Stimulated activated CD8-positive, alpha-beta memory T cell treated with anti-CD3 and anti-CD28 coated beads, Interleukin-7, amount 100 ng/mL, for 1 hour (primary cell): ENCODE measurements at places on chromosomes 13 and 19.

GRCh38 chr19:45882652-45883585 lies 3.0 kb downstream of the IRF2BP1 start:
- DNase-seq: peak; percentile 68

DNA sequence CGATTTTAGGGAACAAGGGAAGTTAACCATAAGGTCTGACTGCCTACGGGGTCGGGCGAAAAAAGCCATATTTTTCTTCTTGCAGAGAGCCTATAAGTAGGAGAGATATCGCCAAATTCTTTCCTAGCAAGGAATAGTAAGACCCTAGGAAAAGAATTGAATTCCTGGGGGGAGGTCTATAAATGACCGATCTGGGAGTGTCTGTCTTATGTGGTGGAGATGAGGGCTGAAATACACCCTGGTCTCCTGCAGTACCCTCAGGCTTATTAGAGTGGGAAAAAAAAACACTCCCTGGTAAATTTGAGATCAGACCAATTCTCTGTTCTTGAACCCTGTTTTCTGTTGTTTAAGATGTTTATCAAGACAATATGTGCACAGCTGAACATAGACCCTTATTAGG lies 447.5 kb upstream of the ATXN8OS start:
- DNase-seq: no peak

- no peak for DNase-seq
Measured at GRCh38 chr13:65932587-65933239, 1297.4 kb downstream of the PCDH9 start.

GRCh38 chr19:58398087-58398486 lies 2.6 kb downstream of the RNF225 start:
- no peak for DNase-seq

- DNase-seq: no peak
Measured at GRCh38 chr13:100069278-100069677, 19.6 kb upstream of the PCCA start.

- DNase-seq: no peak
Measured at GRCh38 chr13:31918707-31919106, 112.9 kb upstream of the FRY start.

DNA sequence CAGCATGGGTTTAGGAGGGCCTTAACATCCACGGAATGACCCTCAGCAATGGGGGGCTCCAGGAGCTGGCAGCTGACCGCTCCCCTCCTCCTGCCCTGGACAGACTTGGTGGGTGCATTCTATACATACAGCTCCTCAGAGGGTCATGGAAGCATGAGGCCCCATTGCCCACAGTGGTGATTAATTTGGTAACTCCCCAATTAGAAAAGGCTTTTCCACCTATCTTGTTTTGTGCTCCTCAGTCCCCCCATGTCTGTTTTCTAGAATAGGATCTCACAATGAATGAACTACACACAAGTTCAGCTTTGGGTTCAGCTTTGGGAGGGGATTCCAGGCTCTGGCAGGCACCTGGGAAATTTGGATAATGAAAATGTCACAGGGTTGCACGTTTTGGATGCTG lies 707.8 kb downstream of the UQCRFS1 start:
- DNase-seq: no peak

DNA sequence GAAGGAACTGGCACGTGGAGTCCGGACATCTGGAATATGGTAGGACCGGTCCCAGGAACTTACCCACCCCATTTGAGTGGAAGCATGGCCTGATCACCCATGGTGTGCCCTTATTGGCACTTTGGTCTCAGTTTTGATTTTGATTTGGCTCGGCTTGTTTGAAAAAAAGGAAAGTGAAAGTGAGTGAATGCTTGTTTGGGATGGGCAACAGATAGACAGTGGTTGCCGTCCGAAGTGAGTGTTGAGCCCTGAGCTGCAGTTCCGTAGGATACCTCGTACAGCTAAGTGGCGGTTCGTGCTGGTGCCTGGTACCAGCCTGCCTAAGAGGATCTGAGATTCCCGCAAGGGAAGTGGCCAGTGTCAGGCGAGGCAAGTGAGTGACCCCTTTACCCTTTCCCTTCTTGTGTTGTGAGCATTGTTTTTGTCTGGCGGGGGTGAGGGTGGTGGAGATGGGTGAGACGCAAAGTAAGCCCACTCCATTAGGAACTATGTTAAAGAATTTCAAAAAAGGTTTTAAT lies 605.8 kb downstream of the UQCRFS1 start:
- DNase-seq: no peak

- DNase-seq: no peak
Measured at GRCh38 chr13:93736081-93736480, 509.5 kb downstream of the GPC6 start.

DNA sequence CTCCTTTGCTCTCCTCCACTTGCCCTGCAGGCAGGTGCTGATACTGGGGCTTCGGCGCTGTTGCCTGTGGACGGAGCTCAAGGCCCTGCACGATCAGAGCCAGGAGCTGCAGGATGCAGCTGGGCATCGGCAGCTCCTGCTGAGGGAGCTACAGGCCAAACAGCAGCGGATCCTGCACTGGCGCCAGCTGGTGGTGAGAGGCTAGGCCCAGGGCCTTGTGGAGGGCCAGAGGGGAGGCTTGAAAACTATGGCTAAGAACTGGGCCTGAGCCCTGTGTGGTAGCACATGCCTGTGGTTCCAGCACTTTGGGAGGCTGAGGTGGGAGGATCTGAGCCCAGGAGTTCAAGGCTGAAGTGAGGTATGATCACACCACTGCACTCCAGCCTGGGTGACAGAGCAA lies 6.3 kb downstream of the HAUS5 start:
- no peak for DNase-seq

DNA sequence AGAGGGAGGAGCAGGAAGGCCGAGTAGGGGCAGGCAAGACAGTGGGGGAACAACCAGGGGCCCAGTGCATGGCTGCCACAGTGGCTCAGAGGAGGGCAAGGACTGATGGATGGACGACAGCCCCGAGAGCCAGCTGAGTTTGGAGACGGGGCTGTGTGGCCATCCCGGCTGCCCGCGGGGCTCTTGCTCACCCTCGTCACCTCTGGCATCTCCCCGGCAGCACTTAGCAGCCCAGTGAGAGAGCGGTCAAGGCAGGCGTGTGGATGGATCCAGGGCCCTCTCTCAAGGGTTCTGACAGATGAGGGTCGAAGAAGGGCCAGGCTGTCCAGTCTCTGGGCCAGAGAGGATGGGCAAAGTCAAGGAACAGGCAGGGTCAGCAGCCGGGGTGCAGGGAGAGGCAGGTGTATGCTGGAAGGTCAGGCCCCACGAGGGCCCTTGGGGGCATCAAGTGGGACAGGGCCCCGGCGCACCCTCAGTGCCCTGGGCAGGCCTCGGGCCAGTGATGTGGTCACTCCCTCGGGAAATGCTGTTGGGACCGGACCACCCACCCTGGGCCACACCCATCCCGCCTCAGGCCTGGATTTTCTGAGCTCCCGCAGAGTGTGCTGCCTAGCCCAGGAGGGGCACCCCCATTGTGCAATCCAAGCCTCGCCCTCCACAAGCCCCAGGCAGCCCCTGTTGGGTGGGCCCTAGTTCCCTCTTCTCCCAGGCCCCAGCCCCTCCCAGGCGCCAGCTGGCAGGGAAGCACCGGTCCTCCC lies 56.4 kb upstream of the TPM4 start:
- DNase-seq: no peak

- DNase-seq: no peak
Measured at GRCh38 chr13:107665926-107666458, 549.3 kb downstream of the LIG4 start.

- DNase-seq: no peak
Measured at GRCh38 chr19:37304190-37304883, 66.6 kb upstream of the ZNF527 start.

DNA sequence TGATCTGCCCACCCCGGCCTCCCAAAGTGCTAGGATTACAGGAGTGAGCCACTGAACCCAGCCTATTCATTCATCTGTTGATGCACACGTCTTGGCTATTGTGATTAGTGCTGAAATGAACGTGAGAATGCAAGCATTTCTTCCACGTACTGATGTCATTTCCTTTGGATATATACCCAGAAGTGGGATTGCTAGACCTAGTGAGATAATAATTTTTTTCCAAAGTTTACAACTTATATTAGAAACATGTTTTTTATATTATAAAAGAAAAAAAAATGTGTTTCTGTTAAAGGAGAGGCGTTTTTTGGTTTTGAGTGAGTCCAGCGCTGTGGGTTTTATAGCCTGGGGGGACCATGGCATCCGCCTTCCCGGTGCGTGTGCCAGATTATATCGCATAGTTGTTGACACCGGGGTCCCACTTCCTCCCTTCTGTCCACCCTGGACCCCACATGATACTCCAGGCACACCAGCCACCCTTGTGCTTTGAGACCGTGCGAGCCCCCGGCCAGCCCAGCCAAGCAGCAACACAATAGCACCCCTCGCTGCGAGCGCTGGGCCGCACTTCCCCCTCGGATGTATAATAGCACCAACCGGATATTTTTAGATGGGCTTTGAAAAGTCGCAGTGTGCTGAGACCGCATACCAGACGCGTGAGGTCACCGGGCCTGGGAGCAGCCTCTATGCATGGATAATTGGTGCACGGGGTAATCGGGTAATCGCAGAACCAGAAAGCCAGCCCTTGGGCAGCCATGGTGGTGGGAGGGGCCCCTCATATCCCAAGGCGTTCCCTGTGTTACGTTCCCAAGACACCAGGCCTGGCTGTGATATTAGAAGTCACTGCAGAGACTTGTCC lies 59.6 kb downstream of the MYO9B start:
- no peak for DNase-seq

DNA sequence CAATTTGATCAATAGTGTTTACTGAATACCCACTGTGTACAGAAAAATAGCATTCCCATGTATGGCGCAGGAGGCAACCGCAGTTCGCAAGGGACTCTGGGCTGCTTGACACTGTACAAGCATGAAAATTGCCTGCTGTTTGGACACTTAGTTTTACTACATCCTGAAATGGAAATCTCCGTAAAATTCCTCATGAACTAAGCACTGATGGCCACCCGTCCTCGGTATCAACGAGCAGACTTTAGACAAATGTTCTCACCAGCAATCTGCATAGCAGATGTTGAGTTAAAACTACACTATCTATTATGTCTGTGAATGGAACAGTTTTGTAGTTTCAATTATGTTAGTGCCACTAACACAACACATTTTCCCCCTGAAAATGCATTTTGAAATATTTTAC lies 294.7 kb downstream of the DCLK1 start:
- no peak for DNase-seq

- no peak for DNase-seq
Measured at GRCh38 chr13:101726681-101727080, 274.2 kb downstream of the ITGBL1 start.

DNA sequence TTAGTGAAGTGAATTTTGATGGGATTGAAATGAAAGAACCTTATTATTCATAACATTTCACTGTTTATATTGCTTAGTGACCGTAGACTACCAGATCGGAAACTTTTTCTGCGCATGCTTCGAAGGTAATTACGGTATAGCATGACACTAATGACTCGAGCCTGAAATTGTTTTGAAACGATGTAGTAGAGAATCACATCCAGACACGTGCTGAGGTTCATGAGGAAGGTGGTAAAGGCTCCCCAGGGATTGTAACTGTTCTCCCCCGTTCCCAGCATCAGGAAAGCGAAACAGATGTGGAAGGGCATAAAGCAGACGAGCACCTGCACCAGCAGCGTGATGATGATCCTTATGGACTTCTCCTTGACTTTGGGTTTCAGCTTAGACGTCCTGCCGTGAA lies 3.3 kb downstream of the GPR18 start:
- no peak for DNase-seq

DNA sequence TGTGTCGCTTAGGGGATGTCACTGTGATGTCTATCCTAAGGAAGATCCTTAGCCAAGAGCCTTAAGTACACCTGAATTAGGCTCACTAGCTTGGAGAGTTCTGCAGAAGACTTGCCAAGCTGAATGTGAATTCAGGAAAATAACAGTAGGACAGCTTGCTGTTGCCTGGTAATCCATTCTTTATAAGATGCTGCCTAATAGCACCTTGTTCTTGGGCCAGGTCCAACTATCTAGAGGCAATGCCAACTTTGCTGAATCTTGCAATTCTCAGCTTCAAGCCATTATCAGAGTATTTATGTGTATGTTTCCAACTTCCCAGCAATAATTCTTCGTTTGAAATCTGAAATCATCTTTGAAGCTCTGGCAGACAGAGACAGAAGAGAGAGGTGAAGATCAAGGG lies 102.8 kb downstream of the PCDH17 start:
- DNase-seq: no peak

DNA sequence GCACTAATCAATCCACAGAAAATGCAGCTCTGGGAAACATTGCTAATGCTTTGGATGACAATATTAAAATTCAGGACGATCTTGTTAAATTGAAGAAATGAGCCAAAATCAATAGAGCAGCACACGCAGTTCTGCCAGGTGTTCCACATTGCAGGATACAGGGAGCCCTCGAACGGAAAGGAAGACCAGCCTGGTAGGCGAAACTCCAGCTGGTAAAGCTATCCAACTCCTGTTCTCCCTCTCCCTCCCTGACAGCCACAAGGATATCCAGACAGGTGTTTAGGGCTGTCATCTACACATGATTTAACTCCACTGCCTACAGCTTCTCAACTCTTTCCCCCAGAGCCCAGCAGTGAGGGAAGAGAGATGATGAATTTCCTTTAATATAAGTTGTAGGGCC lies 67.7 kb downstream of the EPSTI1 start:
- DNase-seq: no peak

GRCh38 chr19:30630289-30631032 lies 258.3 kb downstream of the ZNF536 start:
- DNase-seq: no peak

- DNase-seq: no peak
Measured at GRCh38 chr13:30142486-30143211, 164.7 kb downstream of the KATNAL1 start.

GRCh38 chr13:112074139-112074865 lies 7.4 kb downstream of the SOX1 start:
- DNase-seq: no peak

DNA sequence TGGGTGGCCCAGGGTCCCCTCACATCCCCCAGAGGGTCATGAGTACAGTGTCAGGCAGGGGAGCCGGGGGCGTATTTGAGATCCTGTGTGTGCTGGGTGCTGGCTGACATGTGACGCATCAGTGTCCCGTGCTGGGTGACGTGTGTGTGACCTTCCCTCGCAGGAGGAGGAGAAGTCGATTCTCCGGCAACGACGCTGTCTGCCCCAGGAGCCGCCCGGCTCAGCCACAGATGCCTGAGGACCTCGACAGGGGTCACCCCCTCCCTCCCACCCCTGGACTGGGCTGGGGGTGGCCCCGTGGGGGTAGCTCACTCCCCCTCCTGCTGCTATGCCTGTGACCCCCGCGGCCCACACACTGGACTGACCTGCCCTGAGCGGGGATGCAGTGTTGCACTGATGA lies 25.8 kb downstream of the PNPLA6 start:
- DNase-seq: no peak

DNA sequence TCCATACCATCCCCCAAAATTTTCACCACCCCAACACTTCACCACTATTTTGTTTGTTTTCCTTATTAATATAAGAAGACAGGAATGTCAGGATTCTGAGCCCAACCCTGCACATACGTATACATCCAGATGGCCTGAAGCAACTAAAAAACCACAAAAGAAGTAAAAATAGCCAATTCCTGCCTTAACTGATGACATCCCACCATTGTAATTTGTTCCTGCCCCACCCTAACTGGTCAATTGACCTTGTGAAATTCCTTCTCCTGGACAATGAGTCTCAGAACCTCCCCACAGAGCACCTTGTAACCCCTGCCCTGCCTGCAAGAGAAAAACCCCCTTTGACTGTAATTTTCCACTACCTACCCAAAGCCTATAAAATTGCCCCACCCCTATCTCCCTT lies 132.5 kb downstream of the ZNF675 start:
- no peak for DNase-seq
